A172 (cell line): ENCODE measurements at places on chromosomes 3 and 15.

GRCh38 chr15:63912061-63912615 is 78.4 kb upstream of the HERC1 start:
- DNase-seq, result no peak

GRCh38 chr3:8987645-8988383 is 24.5 kb upstream of the RAD18 start:
- peak; percentile 52 for DNase-seq

DNA sequence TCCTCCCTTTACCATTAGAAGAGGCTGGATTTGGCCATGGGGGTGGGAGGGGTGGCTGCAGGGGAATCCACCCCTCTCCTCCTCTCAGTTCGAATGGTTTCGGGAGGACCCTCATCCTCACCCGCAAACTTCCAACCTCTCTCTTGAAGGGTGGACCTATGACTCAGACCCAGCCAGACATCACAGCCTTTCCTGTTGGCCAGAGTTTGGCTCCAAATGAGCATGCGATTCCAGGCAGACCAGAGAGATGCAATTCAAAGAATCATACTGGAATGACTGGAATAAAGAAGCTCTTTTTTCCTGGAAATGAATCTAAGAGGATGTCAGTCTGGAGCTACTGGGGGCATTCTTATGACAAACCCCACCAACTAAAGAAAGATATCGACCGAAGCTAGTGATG is 516.7 kb upstream of the MDFIC2 start:
- DNase-seq, result peak; percentile 54

DNA sequence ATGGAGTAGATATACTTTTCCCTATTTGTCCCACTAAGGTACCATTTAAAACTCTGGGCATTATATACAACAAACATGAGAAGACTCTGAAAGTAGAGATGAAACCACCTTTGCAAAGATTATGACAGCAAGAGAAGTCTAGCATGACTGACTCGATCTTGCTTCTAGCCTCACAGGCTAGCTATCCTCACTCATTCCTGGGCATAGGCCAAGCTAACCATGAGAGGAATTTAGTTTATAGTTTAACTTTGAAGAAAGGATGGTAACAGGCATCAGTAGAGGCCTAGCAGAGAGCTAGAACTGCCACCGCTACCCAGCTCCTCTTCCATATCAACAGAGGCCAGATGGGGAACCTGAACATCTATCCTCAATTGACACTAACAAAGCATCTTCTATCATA is 63.5 kb upstream of the FSIP1 start:
- no peak for DNase-seq

DNA sequence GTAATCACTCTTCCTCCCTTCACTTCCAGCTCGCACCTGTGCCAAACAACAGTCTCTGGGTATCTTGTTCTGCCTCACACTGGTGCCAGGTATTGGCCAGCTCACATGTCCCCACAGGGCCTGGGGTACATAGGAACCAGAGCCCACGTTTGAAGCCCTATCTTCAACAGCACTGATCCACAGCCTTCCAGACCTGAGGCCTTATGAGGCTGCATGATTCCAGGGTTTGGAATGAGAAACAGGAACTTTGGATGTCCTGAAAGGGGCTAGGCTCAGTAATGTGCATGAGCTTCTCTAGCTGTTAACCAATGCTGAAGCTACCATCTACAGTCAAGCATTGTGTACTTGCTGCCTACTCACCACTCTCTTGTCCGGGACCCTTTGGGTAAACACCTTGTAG is 92.4 kb downstream of the GPR156 start:
- no peak for DNase-seq

- DNase-seq, result no peak
Measured at GRCh38 chr3:190193210-190193609, 72.5 kb upstream of the P3H2 start.

GRCh38 chr3:87002346-87002745 is 11.4 kb upstream of the VGLL3 start:
- no peak for DNase-seq

GRCh38 chr3:39291903-39292329 is 12.1 kb upstream of the CX3CR1 start:
- DNase-seq, result peak; percentile 56

DNA sequence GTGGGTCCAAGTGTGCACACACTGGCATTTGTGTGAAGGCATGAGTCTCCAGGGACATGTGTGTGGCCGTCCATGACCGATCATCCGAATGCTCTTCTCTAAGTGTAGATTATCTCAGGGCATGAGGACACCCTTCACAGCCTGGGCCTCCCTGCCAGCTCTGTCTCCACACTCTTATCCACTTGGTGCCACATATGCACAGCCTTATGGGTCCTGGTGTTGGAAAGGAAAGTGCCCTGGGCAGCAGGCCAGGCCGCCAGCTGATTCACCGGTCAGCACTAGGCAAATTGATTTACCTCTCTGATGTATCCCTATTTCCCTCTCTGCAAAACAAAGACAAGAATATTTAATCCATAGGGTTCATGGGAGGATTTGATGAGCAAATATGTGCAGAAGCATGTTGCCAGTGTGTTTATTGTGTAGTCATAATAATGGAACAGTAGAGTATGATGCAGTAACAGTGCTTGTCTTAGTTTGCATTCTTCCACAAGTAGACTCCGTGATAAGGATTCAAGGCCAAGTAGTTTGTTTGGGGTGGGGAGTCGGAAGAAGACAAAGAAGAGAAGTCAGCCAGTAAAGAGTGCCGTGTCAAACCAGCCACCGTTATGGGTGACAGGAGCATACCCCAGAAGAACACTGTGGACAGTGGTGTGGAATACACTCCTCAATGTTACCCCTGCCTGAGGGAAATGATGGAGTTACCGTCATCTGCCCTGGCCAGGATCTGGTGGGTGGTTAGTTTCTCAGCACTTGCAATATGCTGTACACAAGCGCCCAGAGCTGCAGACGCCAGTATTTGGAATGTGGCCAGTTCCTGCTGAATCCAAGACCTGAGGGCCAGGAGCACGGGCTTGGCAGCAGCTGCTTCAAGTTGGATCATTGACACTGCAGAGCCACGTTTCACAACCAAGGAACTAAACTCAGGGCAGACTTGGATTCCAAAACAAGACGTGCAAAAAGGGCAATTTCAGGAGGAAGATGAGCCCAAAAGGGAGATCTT is 85.1 kb downstream of the MTHFS start:
- DNase-seq, result no peak

- DNase-seq, result no peak
Measured at GRCh38 chr3:131658771-131659170, 156.0 kb upstream of the MRPL3 start.

DNA sequence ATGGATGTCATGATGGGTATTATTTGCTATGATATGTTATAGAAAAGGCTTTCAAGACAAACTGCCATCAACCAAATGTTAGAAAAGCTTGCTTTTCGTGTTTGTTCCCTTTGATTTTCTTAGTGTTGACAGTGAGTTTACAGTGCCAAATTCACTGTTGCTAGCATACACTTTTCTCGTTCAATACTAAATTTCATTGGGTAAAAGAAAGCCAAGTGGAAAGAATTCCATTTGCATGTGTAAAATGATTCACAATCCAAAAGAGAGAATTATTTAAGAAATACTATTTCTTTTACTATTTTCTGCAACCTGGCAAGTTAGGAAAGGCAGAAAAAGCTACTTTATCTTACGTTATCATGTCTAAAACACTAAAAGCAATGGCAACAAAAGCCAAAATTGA is 301.4 kb downstream of the OTOL1 start:
- no peak for DNase-seq

DNA sequence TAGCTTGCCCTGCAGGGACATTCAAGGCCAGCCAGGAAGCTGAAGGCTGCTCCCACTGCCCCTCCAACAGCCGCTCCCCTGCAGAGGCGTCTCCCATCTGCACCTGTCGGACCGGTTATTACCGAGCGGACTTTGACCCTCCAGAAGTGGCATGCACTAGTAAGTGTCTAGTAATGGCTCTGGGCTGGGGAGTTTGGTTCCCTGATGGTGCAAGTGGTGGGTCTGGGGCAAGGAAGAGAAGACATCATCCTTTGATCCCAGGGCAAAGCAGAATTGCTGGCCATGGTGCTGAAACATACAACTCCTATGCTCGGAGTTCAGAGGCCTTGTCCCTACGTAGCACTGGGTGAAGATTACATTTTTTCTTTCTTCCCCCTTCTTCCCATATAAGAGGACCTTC is 311.4 kb downstream of the EPHB1 start:
- DNase-seq, result no peak

DNA sequence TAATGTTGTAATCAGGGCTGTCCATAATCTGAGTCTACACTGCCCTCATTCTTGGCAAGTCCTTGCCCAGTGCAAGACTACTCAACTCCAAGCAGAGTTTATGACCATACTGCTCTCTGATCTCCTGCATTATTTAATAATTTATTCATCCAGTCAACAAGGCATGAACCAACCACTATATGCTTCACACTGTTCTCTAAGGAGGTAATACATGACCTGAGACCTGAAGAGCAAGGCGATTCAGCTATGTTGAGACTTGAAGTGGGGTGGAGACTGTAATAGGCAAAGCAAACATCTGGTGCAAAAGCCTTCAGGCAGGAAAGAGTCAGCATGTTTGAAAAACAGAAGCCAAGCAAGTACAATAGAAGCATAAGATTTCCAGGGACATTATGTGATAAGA is 1362.8 kb downstream of the ROBO2 start:
- no peak for DNase-seq

- no peak for DNase-seq
Measured at GRCh38 chr3:194933465-194933864, 247.8 kb downstream of the FAM43A start.

- DNase-seq, result no peak
Measured at GRCh38 chr3:63344661-63345060, 66.6 kb downstream of the SYNPR start.

DNA sequence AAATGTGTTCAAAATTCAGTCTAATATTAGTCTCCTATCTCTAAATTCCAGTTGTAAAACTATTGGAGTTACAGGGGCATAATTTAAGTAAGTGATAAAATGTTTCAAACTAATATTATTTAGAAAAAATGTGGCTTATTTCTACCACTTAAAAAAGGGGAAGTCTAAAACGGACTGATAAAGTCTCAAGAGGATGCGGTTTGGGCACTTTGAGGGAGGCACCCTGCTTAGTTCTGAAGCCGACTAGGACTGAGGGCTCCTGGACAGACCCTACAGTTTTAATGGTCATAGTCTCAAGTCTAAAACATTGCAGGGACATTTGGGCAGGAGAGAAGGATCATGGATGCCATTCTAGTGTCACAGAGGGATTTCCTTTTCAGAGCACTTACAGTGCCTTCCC is 566.3 kb downstream of the NR2F2 start:
- DNase-seq, result no peak

- peak; percentile 26 for DNase-seq
Measured at GRCh38 chr3:47669026-47669749, 90.5 kb upstream of the CSPG5 start.

- no peak for DNase-seq
Measured at GRCh38 chr3:30501526-30501925, 104.9 kb upstream of the TGFBR2 start.

DNA sequence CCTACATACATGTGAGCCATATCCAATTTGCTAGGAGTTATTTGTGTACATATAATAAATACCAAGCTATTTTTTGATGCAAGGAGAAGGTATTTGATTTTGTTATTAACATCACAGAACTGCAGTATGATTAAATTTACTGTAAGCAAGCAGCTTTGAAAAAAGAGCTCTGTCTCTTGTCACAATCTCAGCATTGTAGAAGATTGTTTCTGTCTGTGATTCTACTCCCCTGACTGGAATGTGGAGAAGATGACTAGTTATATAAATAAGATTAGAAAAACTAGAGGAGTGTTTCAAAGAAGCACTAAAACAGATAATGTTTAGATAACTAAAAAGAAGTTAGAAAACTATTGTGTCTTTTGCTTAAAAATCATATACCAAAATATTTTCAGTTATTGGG is 17.1 kb upstream of the DCBLD2 start:
- no peak for DNase-seq

GRCh38 chr15:89203705-89204273 is 17.6 kb downstream of the RLBP1 start:
- no peak for DNase-seq

- peak; percentile 34 for DNase-seq
Measured at GRCh38 chr15:88657326-88658069, 18.7 kb downstream of the ISG20 start.

- no peak for DNase-seq
Measured at GRCh38 chr3:76651784-76652183, 388.1 kb upstream of the ROBO2 start.

GRCh38 chr3:177946048-177946447 is 590.2 kb upstream of the KCNMB2 start:
- no peak for DNase-seq

DNA sequence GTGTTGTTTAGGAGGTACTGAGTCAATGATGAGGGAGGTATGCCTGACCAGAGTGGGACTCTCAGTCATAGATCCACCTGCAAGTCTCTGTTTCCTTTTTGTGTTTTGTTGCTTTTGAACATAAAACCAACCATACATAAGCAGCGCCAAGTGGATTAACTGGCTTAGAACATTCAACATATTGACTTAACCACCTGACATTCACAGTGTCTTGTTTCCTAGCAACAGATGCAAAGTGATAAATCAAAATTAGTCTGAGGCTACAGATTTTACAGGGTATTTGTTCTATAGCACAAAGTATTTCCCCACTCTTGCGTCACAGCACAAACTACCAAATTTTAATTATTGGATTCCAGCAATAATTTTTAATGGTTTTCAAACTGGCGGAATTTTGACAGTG is 283.8 kb downstream of the BBX start:
- DNase-seq, result no peak

- no peak for DNase-seq
Measured at GRCh38 chr3:177563243-177563780, 366.0 kb upstream of the TBL1XR1 start.

GRCh38 chr3:41715376-41715775 is 246.5 kb downstream of the ULK4 start:
- DNase-seq, result no peak

GRCh38 chr15:64781299-64781698 is 5.9 kb upstream of the RBPMS2 start:
- DNase-seq, result no peak

DNA sequence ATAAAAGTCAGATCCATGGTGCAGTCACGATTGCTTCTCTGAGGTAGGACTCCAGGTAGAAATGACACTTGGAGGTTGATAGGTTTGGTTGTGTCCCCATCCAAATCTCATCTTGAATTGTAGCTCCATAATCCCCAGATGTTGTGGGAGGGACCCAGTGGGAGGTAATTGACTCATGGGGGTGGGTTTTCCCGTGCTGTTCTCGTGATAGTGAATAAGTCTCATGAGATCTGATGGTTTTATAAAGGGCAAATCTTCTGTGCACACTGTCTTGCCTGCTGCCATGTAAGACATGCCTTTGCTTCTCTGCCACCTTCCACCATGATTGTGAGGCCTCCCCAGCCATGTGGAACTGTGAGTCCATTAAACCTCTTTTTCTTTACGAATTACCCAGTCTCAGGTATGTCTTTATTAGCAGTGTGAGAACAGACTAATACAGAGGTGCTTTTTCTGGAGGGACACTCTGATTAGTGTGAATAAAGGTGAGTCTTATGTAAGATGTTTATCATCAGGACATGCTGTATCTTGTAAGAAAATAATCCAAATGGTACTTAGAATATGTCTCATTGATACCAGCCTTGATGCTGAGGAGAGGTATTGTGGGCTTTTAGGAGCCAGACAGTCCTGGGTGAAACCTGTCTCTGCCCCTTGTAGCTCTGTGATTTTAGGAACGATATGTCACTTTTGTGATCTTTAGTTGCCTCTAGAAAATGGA is 43.0 kb downstream of the SLCO3A1 start:
- DNase-seq, result no peak
